ENCODE measurements at places on chromosomes 3 and 15.

GRCh38 chr3:151327571-151328198 lies 1.7 kb downstream of the P2RY13 start:
- DNase-seq: no peak

GRCh38 chr3:188581792-188582191 lies 427.8 kb downstream of the LPP start:
- DNase-seq: no peak

DNA sequence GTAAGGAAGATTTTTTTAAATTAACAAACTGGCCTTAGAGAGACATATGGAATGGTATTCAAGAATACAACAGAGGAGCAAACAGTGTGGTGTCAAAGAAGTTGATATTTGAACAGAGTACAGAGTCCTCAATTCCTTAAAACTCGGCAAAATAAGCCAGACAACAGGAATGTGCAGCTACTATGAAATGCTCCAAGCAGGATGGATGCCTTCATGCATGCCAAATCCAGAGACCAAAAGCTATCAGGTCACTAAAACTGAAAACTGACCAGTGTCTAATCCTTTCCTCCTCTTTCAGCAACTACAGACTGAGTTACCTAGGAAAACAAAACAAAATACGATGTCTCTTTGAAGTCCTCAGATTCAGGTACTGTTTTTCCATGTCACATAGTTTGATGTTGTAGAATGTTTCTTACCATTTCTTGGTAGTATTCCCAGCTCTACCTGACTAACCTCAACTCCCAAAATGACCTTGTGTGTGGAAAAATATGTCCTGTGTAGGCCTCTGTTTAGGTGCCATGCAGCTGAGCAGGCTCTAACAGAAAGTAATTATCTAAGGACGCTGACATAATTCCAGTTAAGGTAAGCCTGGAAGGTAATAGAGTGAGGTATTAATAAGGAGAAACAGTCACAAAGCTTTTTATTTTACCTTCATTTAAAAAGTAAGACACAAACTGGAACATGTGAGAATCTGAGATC lies 46.9 kb downstream of the TBL1XR1 start:
- DNase-seq: no peak

- DNase-seq: no peak
Observed at GRCh38 chr15:85709250-85709649, 85.5 kb downstream of the KLHL25 start.

DNA sequence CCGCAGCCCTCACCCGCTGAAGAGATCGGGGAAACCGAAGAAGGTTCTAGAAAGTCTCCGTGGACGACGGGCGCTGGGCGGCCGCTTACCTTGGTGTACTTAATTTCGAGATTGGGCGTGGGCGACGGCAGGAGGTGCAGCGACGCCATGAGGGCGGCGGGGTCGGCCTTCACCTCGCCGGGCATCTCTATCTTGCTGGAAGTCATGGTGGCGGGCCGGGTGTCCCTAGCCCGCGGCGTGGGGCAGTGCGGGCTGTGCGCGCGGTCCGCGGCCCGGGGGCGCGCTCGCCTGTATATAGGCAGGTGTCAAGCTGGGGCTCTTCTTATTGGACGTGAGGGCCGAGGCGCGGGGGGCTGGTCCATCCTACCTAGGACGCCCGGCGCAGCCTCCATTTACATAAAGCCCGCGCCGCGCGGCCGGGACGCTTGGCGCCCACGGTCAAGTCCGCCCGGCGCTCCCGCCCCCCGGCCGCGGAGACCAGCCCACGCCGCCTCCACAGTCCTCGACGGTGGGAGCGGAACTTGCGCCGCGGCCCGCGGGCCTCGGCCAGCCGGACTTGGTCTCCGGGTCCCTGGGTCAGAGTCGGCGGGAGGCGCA lies at the start of gene ALDH1A2:
Gene ALDH1A2, minus strand, starts transcription at position 267 of the 597 bp plus-strand sequence. Its CDS starts 61 bp downstream, at position 206.
- DNase-seq: no peak
